ENCODE measurements at places on chromosomes 4 and X.

GRCh38 chr4:41718907-41719306 lies 29.6 kb downstream of the PHOX2B start:
- DNase-seq = peak; percentile 80

GRCh38 chrX:127943571-127943970 lies 108.6 kb downstream of the ACTRT1 start:
- no peak for DNase-seq

DNA sequence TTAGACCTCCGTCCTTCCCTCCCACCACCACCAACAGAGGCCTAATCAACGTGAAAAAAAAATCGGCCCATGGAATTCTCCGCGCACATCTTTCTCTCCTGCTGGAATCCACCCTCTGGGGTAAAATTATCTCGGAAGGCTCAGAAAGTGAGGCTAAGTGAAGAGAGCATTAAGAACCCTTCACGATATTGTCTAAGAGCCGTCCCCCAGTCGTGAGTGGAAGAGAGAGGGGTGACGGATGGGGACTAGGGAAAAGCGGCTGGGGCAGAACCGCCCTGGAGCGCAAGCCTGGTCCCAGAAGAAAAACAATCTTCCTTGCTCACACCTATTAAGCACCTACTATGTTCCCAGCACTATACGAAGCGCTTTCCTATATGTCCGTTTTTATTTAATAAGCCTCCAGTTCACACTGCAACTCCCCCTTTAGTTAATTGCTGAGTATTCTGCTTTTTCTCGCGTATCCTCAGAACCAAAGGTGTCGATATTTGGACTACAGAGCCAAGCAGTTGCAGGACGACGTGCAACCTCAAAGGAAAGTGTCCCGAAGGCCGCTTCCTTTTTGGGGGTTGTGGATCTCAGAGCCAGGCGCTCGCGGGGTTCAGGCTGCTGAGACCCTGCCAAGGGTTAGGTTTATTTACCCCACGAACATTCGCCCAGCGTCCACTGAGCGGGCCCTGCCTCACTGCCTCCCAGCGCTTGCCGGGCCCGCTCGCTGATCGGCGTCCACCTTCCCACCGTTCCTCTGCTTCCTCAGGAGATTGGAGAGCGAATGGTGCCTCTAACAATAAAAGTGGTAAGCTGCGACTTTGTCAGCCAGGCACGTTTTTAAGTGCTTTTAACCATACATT lies 889 bp downstream of the MGARP start:
- DNase-seq = peak; percentile 23

DNA sequence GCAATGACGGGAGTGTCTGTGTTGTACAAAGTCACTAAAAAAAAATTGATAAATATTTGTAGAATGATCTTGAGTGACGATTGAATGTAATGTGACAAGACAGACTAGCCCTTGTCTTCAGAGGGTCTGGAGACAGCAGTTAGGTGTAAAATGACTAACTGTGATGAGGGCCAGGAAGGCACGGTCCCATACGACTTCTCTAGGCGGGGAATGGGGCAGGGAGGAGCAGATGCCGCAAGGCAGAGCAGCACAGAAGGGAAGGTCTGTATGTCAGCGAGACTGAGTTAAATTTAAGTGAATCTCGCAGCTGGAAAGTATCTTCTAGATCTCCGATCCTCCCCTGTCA lies 405 bp downstream of the CENPE start:
- DNase-seq = no peak

DNA sequence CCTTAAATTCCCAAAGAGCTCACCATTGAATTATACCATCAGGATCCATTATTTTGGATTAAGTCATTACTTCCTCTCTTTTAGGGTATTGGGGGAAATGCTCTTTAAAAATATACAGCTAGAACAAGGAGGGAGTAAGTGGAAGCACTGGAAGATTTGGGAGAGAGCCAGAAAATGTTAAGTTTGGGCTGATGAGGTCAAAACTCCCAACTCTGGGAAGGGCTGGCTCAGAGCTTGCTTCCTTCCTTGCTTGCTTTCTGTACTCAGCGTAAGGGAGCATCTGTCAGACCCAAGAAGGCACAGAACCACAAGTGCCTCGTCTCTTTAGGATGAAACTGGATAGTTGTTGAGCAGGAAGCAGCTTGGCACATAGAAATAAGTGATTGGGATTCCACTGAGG lies 138.2 kb downstream of the GUCY2F start:
- DNase-seq = no peak

DNA sequence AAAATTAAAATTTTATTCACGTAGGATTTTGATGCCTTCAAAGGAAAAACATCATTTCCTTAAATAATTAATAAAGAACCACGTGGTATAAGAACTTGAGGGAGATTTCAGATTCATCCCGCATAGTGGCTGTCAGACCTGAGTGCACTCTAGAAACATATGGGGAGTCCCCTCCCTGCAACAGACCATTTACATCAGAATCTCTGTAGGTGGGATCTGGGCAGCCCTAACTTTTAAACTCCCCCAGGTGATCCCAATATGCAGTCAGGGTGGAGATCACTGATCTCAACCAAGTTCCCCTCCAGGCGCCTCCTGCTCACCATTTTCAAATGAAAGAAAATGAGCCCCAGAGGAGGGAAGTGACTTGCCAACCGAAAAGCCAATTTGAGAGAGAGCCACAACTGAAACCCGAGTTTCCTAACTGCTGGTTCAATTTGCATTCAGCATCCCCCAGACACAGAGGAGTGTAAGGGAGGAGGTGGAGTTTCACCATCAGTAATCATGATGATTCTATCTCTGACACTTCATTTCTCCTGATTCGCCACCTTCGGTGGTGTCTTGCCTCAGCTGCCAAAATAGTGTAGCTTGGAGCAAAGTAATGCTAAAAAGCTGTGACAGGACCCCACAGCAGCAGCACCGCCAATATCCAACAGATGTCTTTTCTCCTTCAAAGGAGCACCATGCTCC lies 11.4 kb downstream of the RNF150 start:
- DNase-seq = no peak
